ENCODE measurements at places on chromosomes 7 and 10.
A peak's percentile ranks its signal among the peaks of the same experiment; 100 is the strongest.

- no peaks in the 10 kb centered on the region for H3K27me3 ChIP-seq
- no peak overlapping the region for H3K4me3 ChIP-seq
- H3K36me3 ChIP-seq = no peaks in the 10 kb centered on the region
- H3K27ac ChIP-seq = no peak overlapping the region
- no peak for DNase-seq
- H3K4me1 ChIP-seq = no peaks in the 10 kb centered on the region
These were observed 10.3 kb upstream of the ADARB2 start for GRCh38 chr10:1747590-1748157.

DNA sequence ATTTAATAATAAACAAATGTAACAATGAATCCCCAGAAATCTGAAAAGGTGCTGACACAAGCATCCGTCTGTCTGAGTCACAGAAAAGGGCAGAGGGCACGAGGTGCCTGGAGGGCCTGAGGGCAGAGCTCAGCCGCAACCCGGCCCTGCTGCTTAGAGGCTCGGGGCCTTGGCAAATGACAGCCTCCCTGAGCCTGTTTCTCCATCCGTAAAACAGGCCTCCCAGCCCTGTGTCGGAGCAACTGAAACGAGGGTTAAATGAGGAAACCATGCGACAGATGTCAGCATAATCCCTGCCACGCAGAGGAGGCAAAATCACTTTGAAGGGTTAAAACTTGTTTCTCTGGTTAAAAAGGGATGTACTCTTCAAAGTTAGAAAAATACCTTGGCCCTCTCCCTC, 24.9 kb downstream of the NUDT1 start:
- 0 out of 2 replicates have a peak, but pooled peaks cover 1% of the 10 kb centered on the region for H3K4me1 ChIP-seq
- no peaks in the 10 kb centered on the region for H3K27me3 ChIP-seq
- H3K27ac ChIP-seq = no peak overlapping the region
- peaks cover 5% of the 10 kb centered on the region for H3K36me3 ChIP-seq

GRCh38 chr10:34830217-34830822, 15.2 kb upstream of the PARD3 start:
- no peaks in the 10 kb centered on the region for H3K27me3 ChIP-seq
- no peaks in the 10 kb centered on the region for H3K4me1 ChIP-seq
- H3K36me3 ChIP-seq = no peaks in the 10 kb centered on the region
- DNase-seq = no peak

DNA sequence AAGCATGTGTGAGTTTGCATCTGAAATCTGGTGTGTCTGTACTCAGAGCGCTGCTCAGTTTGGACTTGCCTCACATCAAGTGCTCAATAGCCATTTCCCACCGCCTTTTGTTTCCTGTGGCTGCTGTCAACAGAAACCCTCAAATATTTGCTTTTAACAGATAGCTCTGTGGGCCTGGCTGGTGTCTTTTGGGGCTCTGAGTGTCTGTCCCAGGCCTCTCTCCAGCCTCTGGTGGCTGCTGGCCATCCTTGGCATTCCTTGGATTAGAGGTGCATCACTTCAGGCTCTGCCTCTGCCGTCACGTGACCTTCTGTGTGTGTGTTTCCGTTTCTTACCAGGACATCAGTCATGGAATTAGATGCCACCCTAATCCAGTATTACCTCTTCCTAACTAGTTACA, 9.3 kb downstream of the YKT6 start:
- H3K36me3 ChIP-seq = peaks cover 29% of the 10 kb centered on the region
- DNase-seq = no peak
- H3K4me3 ChIP-seq = no peak overlapping the region
- H3K4me1 ChIP-seq = peaks cover 2% of the 10 kb centered on the region
- no peak overlapping the region for H3K27ac ChIP-seq
- no peaks in the 10 kb centered on the region for H3K27me3 ChIP-seq

DNA sequence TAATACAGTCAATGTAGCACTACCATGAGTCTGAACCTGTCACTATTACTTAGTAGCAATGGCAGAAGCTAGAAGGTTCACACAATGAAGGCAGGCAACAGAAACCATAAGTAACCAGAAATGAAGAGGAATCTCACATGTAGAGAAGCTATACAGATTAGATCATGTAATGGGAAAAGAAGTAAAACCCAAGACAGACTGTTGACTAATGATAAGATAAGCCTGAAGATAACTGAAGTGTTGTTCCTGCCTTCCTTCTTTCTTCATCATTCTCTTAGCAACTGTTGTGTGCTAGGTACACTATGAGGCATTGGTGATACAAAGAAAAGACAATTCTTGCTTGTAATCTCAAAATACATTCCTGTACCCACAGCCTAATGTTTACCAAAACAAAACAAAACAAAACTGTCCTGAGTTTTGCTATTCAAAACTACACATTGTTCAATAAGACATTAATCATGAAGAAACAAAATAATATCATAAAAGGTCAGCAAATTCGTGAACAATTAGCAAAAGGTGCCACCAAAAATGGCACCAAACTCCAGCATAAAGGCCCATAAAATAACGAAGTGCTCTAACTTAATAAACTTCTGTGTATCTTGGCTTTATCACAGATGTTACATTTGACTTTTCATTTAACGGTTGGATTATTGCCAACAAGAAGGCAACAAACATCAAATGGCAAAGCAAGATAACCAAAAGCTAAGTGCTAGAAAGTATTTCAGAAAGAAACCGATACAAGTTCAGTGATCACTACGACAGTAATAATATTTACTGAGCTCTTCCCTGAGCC, 27.1 kb downstream of the ZNF800 start:
- no peaks in the 10 kb centered on the region for H3K36me3 ChIP-seq
- H3K4me1 ChIP-seq = no peaks in the 10 kb centered on the region
- no peaks in the 10 kb centered on the region for H3K27me3 ChIP-seq
- no peak overlapping the region for H3K27ac ChIP-seq
- no peak overlapping the region for H3K4me3 ChIP-seq
- DNase-seq = no peak

- no peaks in the 10 kb centered on the region for H3K27me3 ChIP-seq
- H3K4me1 ChIP-seq = no peaks in the 10 kb centered on the region
- no peak overlapping the region for H3K27ac ChIP-seq
- no peak overlapping the region for H3K4me3 ChIP-seq
- H3K36me3 ChIP-seq = no peaks in the 10 kb centered on the region
- DNase-seq = peak; percentile 71
These were observed 13.2 kb downstream of the NUDCD3 start for GRCh38 chr7:44477063-44477830.

GRCh38 chr10:51815723-51816122, 116.3 kb upstream of the CSTF2T start:
- H3K4me1 ChIP-seq = no peaks in the 10 kb centered on the region
- H3K27me3 ChIP-seq = no peaks in the 10 kb centered on the region
- no peak for DNase-seq
- no peak overlapping the region for H3K4me3 ChIP-seq
- H3K27ac ChIP-seq = no peak overlapping the region

DNA sequence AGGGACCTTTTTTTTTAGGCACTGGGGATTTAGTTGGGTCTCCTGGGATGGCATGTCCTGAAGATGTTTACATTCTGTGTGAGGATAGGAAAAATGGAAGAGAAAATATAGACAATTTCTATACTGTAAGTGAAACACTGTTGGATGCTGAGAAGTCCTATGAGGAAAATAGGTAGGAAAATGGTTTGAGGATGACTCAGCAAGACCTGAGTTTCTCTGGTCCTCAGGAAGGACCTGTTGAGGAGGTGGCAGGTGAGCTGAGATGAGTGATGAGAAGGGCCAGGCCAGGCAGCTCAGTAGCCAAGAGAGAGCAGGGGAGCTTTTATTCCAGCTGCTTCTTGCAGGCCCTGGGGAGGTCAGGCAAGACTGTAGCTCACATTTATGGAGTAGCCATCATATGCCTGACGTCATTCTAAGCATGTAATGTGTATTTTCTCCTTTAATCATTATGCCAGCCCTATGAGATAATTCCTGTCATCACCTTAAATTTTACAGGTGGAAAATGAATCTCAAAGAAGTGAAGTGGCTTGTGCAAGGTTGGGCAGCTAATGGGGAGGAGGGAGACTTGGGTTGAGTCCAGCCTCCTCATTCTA, 19.1 kb upstream of the LRRC18 start:
- no peaks in the 10 kb centered on the region for H3K36me3 ChIP-seq
- no peak for DNase-seq
- H3K27me3 ChIP-seq = no peaks in the 10 kb centered on the region

DNA sequence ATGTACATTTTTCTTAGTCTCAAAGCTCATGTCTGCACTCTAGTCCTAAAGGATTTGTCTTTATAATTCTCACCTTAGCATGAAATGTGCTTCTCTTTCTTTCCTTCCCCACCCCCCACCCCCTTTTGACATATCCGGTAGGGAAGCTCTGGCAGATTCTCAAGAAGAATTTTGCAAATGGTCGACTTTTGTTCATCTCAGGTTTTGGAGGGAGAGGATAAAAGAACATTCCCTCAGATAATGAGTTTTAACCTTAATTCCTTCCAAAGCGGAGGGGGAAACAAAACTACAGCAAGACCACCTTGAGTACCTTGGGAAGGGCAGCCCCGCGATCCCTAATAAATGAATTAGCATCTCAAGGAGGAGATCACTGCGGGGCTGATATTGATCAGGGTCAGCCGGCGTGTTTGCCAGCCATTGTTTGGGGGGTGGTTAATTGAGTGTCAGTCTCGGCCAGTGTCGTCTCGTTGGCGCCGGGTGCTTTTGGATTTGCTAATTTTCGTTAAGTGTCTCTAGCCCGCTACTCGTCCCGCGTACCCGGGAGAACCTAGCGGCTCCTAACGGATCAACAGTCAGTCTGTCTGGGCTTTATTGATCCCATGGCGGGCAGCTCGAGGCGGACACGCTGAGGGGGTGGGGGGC, 874 bp upstream of the BAMBI start:
- H3K27me3 ChIP-seq = no peaks in the 10 kb centered on the region
- peaks cover 2% of the 10 kb centered on the region for H3K4me1 ChIP-seq
- no peaks in the 10 kb centered on the region for H3K36me3 ChIP-seq
- H3K4me3 ChIP-seq = peak overlapping the region; percentile 53

- DNase-seq = no peak
- no peak overlapping the region for H3K4me3 ChIP-seq
- no peaks in the 10 kb centered on the region for H3K36me3 ChIP-seq
- no peak overlapping the region for H3K27ac ChIP-seq
- H3K27me3 ChIP-seq = no peaks in the 10 kb centered on the region
- no peaks in the 10 kb centered on the region for H3K4me1 ChIP-seq
These were observed 73.4 kb upstream of the NAMPT start for GRCh38 chr7:106358103-106358663.

GRCh38 chr10:131041441-131041840, 270.1 kb downstream of the TCERG1L start:
- no peak overlapping the region for H3K4me3 ChIP-seq
- DNase-seq = no peak
- H3K36me3 ChIP-seq = 0 out of 2 replicates have a peak, but pooled peaks cover 2% of the 10 kb centered on the region

DNA sequence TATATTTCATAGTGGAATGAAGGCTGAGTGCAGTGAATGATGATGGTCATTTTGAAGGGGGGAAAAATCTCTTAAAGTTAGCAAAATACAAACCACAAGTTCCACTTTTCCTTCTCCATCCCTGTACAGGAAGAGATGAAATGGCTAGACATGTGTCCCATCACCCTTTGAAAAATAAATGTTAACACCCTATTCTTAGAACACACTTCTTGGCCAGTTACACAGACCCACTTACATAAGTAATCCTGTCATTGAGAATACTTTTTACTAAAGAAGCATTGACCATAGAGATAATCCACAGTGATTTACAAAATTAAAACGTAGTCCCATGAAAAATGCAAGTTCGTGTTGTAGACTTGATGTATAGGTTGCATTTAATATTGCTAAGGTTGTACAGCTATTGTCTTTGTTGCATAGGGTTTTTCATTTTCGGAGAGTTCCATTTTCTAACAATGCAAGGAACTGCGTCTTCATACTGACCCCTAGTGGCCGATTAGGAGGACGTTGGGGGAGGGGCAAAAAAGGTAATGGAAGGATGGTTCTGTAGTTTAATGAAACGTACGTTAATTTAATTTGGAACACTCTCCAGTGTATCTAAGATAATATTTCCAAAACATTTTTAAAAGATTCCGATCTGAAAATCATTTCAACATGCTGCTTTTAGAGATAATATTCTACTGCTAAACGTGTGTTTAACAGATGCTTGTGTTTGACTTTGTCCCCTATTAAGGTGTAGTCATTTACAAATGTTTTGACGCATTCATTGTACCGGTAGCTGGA, 60.9 kb downstream of the ARMC3 start:
- no peak overlapping the region for H3K27ac ChIP-seq
- H3K4me1 ChIP-seq = no peaks in the 10 kb centered on the region
- H3K27me3 ChIP-seq = no peaks in the 10 kb centered on the region
- peak; percentile 20 for DNase-seq
- no peak overlapping the region for H3K4me3 ChIP-seq

GRCh38 chr10:5835446-5836095, 22.3 kb upstream of the GDI2 start:
- no peak for DNase-seq
- no peaks in the 10 kb centered on the region for H3K36me3 ChIP-seq
- no peaks in the 10 kb centered on the region for H3K4me1 ChIP-seq
- H3K4me3 ChIP-seq = no peak overlapping the region

- H3K4me1 ChIP-seq = no peaks in the 10 kb centered on the region
- H3K27ac ChIP-seq = no peak overlapping the region
- no peak for DNase-seq
- H3K36me3 ChIP-seq = no peaks in the 10 kb centered on the region
These were observed 1.2 kb downstream of the AHCYL2 start for GRCh38 chr7:129225931-129226572.

- no peak overlapping the region for H3K4me3 ChIP-seq
- no peak for DNase-seq
- no peaks in the 10 kb centered on the region for H3K36me3 ChIP-seq
- no peaks in the 10 kb centered on the region for H3K27me3 ChIP-seq
- no peaks in the 10 kb centered on the region for H3K4me1 ChIP-seq
These were observed 17.4 kb upstream of the LOXL4 start for GRCh38 chr10:98285416-98285815.

DNA sequence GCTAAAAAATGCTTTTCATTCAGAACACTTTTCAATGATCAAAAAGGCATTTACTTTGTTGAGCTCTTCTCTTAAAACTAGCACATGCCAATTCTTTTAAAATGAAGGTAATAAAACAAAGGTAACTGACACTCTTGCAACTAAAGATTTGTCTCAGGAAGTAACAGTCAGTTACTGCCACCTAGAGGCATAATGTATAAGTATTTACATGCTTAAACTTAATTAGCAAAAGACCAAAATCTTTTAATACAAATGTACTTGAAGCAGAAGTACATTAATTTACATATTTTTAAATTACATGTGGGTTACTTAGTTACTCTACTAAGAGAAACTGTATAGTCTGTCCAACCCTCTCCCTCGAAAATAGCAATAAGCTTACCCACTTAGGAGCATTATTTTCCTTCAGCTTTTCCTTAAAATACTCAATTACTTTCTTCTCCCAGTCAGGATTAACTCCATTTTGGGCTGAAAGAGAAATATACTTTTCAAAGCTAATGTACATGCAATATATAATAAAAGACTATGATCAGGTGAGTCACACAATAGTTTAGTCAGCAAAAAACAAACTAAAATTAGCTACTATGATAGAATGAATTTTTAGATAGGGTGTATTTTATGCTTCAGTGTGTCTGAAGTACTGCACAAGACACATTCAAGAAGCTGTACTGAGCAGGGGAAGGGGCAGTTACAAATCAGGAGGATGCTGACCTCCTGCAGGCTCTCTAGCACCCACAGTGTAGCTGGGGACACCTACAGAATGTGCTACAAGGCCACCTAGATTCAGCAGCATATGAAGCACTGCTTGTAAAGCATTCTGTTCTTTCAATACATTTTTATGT, 13.0 kb downstream of the MCMBP start:
- no peak overlapping the region for H3K4me3 ChIP-seq
- no peak for DNase-seq
- H3K27ac ChIP-seq = no peak overlapping the region
- H3K36me3 ChIP-seq = no peaks in the 10 kb centered on the region
- no peaks in the 10 kb centered on the region for H3K4me1 ChIP-seq

Data from iPS DF 6.9 (cell line).